ENCODE measurements at places on chromosomes 1 and 21. TPM values are rescaled to one million over a fixed set of nuclear protein-coding genes. Genes with fewer than 3 reads are reported as not detected.

Gene KMO
- 0.45 TPM for polyA plus RNA-seq

Gene OR14K1
- polyA plus RNA-seq: not detected

Gene OR2T1
- not detected for polyA plus RNA-seq

Gene OR2T2
- polyA plus RNA-seq: not detected

Gene SPRR5
- polyA plus RNA-seq: not detected

GRCh38 chr1:26305667-26306289 lies 658 bp downstream of the UBXN11 start:
- H3K27me3 ChIP-seq: no peaks in the 10 kb centered on the region
- H3K4me3 ChIP-seq: peak overlapping the region; percentile 77
- H3K27ac ChIP-seq: peak overlapping the region; percentile 1
- H3K36me3 ChIP-seq: no peaks in the 10 kb centered on the region
- DNase-seq: no peak

- no peaks in the 10 kb centered on the region for H3K27me3 ChIP-seq
- H3K27ac ChIP-seq: no peak overlapping the region
- DNase-seq: no peak
- H3K4me1 ChIP-seq: no peaks in the 10 kb centered on the region
- no peak overlapping the region for H3K4me3 ChIP-seq
- H3K36me3 ChIP-seq: no peaks in the 10 kb centered on the region
These were observed 7.3 kb downstream of the OVAAL start for GRCh38 chr1:180566026-180566425.

GRCh38 chr1:228980232-228980937 lies 245.1 kb downstream of the RHOU start:
- no peaks in the 10 kb centered on the region for H3K4me1 ChIP-seq
- H3K36me3 ChIP-seq: no peaks in the 10 kb centered on the region
- no peak overlapping the region for H3K27ac ChIP-seq
- no peak for DNase-seq
- no peaks in the 10 kb centered on the region for H3K27me3 ChIP-seq

GRCh38 chr1:67803380-67804279 lies 29.6 kb downstream of the GNG12 start:
- DNase-seq: no peak
- H3K4me1 ChIP-seq: peaks cover 13% of the 10 kb centered on the region
- no peaks in the 10 kb centered on the region for H3K36me3 ChIP-seq
- no peaks in the 10 kb centered on the region for H3K27me3 ChIP-seq

DNA sequence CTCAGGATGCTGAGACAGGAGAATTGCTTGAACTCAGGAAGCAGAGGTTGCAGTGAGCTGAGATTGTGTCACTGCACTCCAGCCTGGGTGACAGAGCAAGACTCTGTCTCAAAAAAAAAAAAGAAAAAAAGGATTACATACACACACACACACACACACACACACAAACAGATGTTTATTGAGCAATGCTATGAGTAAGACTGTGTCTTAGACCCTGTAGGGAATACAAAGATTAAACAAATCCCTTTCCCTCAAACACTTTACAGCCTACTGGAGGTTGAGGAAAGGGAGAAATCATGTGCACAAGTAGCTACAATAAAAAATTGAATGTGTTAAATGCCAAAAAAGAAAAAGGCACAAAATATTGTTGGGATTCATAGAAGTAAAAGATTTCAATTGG lies 58.1 kb downstream of the RPAP2 start:
- no peaks in the 10 kb centered on the region for H3K4me1 ChIP-seq
- no peak overlapping the region for H3K27ac ChIP-seq
- peaks cover 5% of the 10 kb centered on the region for H3K36me3 ChIP-seq
- H3K27me3 ChIP-seq: no peaks in the 10 kb centered on the region
- DNase-seq: no peak

GRCh38 chr1:203346060-203346768 lies 4.7 kb downstream of the FMOD start:
- DNase-seq: no peak
- H3K27ac ChIP-seq: no peak overlapping the region
- H3K4me3 ChIP-seq: no peak overlapping the region
- peaks cover 36% of the 10 kb centered on the region for H3K4me1 ChIP-seq

- DNase-seq: no peak
- H3K27ac ChIP-seq: no peak overlapping the region
- H3K4me1 ChIP-seq: peaks cover 3% of the 10 kb centered on the region
- H3K4me3 ChIP-seq: no peak overlapping the region
- H3K27me3 ChIP-seq: no peaks in the 10 kb centered on the region
- no peaks in the 10 kb centered on the region for H3K36me3 ChIP-seq
These were observed 31.1 kb upstream of the RGS8 start for GRCh38 chr1:182715531-182715930.

DNA sequence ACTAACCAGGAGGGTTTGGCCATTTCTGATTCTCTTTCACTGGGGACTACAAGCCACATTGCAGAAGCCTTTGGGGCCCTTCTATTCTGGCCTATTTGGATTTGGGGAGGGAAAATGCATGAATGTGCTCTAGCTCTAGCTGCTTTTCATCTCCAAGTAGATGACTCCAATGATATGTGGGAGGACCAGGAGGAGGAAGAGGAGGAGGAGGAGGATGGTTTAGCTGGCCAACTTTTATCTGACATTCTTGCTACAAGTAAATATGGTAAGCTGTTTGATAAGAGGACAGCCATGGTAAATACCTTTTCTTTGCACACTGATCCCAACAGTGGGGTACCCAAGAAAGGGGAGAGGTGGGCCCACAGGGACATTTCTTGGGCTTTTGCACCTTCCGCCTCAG lies 14.0 kb upstream of the SHISA4 start:
- H3K27me3 ChIP-seq: no peaks in the 10 kb centered on the region
- DNase-seq: no peak
- H3K27ac ChIP-seq: no peak overlapping the region
- H3K4me3 ChIP-seq: no peak overlapping the region
- peaks cover 56% of the 10 kb centered on the region for H3K36me3 ChIP-seq

- no peaks in the 10 kb centered on the region for H3K27me3 ChIP-seq
- no peaks in the 10 kb centered on the region for H3K4me1 ChIP-seq
- H3K27ac ChIP-seq: no peak overlapping the region
These were observed 30.4 kb upstream of the SNX27 start for GRCh38 chr1:151581451-151581850.

DNA sequence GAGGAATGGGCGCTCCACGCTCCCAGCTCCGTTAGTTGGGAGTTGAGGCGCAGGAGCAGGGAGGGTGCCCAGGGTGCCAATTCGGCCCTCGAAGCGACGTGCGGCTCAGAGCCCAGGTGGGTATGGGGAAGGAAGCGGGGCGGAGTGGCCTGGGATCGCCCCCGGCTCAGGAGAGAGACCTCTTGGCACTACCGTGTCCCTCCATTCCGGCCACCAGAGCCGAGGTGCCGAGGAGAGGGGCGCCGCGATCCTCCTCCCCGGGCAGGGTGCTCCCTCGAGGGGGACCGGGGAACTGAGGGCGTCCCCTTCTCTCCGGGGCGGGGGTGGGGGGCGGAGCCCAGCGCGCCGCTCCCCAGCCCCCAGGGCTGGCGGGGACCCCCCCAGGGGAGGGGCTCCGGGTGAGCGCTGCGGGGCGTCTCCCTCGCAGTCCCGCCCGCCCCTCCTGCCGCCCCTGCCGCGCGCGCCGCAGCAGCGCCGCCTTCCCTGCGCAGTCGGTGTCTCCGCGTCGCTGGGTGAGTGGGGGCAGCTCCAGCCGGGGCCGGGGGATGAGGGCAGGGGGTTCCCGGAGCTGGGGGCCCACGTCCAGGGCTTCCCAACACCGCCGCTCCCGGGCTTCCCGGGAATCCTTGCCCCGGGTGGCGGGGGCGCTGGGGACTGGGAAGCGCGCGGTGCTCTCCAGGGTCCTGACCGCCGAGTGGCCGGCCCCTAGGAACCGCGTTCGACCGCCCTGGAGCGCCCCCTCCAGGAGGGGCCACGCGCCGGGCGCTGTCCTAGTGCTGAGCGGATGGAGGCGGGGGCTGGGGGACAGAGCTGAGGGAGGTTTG lies at the start of gene HPCA:
HPCA (plus strand) TSS at position 488 of the 824 bp plus-strand sequence. CDS start 2,408 bp downstream, outside the sequence.
- peaks cover 49% of the 10 kb centered on the region for H3K27me3 ChIP-seq
- DNase-seq: no peak
- H3K27ac ChIP-seq: no peak within 1 kb of the TSS
- H3K36me3 ChIP-seq: no peaks in the 10 kb centered on the region
- no peak within 1 kb of the TSS for H3K4me3 ChIP-seq
- no peaks in the 10 kb centered on the region for H3K4me1 ChIP-seq
